ENCODE measurements at places on chromosomes 1 and 21. TPM values are rescaled to one million over a fixed set of nuclear protein-coding genes. Genes with fewer than 3 reads are reported as not detected.

GRCh38 chr1:6801966-6802365 is 16.7 kb downstream of the CAMTA1 start:
- DNase-seq: no peak

DNA sequence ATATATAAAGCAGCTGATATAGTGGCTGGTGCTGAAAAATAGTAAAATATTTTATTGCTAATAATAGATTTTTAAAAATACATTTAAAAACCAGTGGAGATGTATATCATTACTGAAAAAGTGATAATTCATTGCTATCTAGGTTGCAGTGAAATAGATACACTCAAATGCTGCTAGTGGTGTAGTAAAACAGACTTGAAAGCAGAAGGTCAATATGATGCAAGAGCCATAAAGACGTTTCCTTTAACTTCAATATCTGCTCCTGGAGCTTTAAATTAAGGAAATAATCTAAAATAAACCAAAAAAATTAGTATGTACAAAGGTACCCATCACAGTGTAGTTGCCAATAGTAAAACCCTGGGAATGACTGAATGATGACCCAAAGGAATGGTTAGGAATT is 26.2 kb downstream of the RHEX start:
- no peak for DNase-seq

The WNT3A gene
- not detected for total RNA-seq

DNA sequence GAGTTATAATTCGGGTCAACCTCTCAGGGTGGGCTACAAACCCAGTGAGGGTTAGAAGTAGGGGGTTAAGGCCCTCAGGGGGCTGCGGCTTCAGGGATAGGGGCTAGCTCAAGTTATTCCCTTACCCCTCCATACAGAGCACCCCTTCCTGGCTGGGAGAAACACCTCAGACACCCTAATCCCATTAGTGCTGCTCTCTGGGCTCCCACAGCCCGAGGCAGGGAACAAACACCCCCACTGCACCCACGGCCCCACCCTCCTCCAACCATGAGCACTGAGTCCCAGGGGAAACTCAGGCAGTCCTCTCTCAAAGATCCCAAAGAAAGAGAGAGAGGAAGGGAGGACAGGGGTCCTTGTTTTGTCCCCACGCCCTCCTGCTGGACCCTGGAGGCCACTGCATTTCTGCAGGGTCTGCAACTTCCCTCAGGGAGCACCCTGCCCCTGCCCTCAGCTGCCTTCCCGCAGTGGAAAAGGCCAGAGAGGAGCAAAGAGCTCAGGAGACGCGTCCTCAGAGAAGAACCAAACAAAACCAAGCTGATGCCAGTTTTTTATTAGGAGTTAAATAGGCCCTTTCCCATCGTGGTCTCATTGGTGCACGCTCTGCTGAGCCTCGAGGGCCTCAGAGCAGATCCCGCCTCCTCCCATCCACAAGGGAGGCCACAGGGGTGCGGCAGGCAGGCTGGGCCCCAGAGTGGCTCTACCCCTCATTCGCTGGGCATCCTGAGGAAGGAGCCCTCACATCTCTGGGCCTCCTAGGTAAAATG is 1.4 kb upstream of the S100A4 start:
- DNase-seq: no peak

The HOOK1 gene
- 4.0 TPM for total RNA-seq

The ARHGAP29 gene
- total RNA-seq: 26.5 TPM

GRCh38 chr1:94115254-94115899 is 5.6 kb downstream of the ABCA4 start:
- DNase-seq: no peak
